Stimulated activated CD4-positive, alpha-beta T cell treated with anti-CD3 and anti-CD28 coated beads, Interleukin-4, amount 100 ng/mL, for 48 hours (primary cell): ENCODE measurements at places on chromosomes 7 and 10.
A peak's percentile ranks its signal among the peaks of the same experiment; 100 is the strongest.

GRCh38 chr10:69810097-69810496, 8.4 kb downstream of the COL13A1 start:
- DNase-seq, result no peak

- no peak for DNase-seq
Measured at GRCh38 chr10:62618054-62618453, 186.5 kb upstream of the ADO start.

DNA sequence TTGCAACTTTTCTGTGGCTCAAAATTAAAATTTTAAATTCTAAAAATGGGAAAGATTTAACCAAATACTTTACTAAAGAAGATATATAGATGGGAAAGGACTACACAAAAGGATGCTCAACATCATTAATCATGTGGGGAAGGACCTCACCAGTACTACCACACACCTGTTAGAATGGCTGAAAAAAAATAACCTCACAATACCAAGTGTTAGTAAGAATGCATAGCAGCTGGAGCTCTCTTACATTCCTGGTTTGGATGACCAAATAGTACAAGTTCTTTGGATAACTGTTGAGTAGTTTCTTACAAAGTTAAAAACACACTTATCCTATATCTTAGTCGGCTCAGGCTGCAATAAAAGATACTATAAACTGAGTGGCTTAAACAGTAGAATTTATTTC, 33.9 kb downstream of the LIPJ start:
- no peak for DNase-seq

DNA sequence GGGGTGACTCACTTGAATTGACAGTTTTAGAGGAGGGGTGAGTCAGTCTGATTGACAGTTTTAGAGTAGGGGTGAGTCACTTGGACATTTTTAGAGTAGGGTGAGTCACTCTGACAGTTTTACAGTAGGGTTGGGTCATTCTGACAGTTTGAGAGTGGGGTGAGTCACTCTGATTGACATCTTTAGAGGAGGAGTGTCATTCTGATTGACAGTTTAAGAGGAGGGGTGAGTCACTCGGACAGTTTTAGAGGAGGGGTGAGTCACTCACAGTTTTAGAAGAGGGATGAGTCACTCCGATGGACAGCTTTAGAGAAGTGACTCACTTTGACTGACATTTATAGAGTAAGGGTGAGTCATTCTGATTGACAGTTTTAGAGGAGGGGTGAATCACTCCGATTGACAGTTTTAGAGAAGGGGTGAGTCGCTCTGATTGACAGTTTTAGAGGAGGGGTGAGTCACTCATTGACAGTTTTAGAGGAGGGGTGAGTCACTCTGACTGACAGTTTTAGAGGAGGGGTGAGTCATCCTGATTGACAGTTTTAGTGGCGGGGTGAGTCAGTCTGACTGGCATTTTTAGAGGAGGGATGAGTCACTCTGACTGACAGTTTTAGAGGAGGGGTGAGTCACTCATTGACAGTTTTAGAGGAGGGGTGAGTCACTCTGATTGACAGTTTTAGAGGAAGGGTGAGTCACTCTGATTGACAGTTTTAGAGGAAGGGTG, 595.9 kb downstream of the DNAJB6 start:
- no peak for DNase-seq

- no peak for DNase-seq
Measured at GRCh38 chr7:25148772-25149575, 23.9 kb upstream of the CYCS start.

- no peak for DNase-seq
Measured at GRCh38 chr7:47454974-47455871, 126.7 kb downstream of the TNS3 start.

DNA sequence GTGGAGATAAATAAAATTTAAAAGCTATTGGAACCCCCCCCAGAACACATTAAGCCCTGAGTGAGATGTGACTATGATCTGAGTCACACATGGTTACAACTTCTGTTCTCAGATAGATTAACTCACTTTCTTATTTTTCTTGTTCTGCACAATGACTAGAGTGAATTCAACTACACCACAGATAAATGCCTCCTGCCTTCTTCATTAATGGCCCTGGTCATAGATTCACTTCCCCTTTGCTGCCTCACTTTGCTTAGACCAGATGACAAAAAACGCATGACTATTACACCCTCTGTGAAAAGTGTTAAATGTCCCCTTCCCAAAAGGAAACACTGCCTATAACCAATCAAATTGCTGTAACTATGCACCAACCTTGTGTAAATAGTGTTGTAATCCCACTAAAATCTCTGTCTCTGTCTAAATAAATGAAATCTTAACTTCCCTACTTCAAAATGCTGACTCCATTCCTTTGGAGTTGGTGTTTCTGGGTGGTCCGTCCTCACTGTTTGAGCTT, 49.4 kb downstream of the AKR1D1 start:
- no peak for DNase-seq

- no peak for DNase-seq
Measured at GRCh38 chr7:105198223-105198622, 184.2 kb downstream of the KMT2E start.

GRCh38 chr7:116713918-116714317, 41.9 kb downstream of the MET start:
- no peak for DNase-seq

DNA sequence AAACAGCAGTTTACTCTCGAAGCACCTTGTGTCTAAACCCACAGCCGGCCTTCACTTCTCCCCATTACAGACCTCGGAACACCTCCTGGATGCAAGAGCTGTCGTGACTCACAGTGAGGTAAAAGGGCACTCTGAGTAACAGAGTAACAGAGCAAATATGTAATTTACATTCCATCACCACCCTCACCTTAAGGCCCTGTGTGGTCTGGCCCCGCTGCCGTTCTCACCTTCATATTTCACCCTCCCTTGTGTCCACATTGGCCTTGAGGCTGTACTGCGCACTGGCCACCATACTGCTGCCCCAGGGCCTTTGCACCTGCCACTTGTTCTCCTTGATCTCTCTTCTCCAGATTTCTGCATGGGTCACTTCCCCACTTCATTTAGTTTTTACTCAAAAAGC, 12.6 kb downstream of the FFAR4 start:
- no peak for DNase-seq

GRCh38 chr10:113665806-113666354, 2.0 kb upstream of the NRAP start:
- DNase-seq, result no peak

GRCh38 chr10:89337484-89337883, 9.7 kb downstream of the IFIT3 start:
- peak; percentile 15 for DNase-seq

DNA sequence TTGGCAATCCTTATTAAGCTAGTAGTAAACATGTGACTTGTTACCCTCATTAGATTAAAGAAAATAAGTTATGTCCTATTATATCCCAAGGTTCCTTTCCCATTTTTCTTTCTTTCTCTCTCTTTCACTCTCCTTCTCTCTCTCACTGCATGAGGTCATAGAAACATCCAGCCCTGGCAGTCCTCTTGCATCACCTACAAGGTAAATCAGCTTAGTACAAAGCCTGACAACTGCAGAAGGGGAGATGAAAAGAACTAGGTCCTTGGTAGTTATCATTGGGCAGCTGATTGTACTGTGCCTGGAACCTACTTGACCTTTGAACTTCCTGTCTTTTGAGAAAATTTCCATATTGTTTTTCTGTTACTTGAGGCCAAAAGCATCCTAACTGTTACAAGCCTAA, 307.9 kb upstream of the SP8 start:
- DNase-seq, result no peak

DNA sequence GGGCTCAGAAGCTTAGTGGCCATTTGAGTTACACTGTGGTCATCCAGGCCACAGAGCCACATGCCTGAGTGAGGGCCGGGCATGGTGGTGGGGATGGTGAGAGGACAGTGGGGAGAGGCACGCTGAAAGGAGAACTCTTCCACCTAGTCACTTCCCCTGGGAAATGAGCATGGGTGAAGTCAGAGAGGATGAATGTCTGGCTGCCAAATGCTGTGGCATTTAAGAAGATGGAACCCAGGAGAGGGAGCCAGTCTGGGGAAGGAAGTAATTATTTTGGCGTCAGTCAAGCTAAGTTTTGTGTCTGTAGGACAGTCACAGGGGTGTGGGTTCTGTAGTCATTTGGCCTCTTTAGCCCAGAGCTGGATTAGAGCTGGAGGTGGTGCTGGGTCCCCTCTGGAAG, 86.0 kb upstream of the PODXL start:
- no peak for DNase-seq

GRCh38 chr7:67571026-67571545, 574.5 kb downstream of the TYW1 start:
- DNase-seq, result no peak

- DNase-seq, result no peak
Measured at GRCh38 chr7:34155220-34155908, 250.0 kb downstream of the BMPER start.

DNA sequence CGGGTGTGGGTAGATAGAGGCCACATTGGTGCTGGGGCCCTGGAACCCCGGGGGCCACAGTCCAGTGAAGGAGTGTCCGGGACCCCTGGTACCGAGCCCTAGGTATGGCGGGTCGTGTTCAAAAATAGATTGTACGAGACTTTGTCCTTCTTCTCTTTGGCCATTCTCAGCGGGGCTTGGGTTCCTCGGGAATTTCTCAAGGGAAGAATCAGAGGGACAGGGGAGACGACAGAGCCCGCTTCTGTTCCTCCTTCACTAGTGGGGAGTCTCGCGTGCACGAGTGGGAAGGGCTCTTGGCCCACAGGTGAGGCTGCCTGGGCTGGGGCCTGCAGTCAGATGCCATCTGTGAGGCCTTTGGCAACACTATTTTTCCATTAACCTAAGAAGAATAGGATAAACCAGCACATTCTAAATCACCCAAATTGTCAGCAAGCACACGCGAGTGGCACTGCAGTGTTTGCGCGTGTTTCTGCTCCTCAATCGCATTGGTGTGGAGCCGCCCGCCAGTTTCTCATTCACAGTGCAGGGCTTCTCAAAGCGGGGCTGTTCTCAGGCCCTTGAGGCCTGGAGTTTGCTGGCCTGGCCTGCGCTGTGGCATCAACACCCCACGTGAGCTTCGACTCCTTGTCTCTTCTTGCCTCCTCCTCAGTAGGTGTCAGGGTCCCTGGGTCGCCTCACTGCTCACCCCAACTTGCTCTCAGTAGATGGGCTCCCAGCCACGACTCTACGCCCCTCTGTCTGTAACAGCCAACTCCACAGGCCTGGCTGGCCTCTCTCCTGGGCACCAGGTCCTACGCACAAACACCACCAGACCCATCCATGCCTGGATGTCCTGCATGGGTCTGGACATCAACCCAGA, 187.6 kb upstream of the SHH start:
- DNase-seq, result no peak

- DNase-seq, result no peak
Measured at GRCh38 chr10:124255556-124255955, 162.2 kb upstream of the CHST15 start.

DNA sequence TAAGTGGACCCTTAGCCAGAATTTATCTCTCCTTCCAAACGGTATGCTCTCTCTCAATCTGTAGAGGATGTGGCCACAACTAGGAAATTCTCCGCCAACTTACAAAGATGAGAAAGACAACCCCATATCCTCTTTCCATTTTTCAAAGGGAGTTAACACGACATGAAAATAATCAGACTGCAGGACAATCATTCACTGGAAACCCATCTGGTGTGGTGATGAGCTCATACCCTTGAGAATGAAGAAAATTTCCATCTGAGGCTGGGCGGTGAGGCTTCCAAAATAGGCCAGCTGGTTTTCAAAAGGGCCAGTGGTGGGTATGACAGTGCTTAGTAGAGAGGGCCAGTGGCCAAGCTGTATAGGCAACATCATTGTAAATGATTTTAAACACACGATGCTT, 369.6 kb downstream of the FRMD4A start:
- DNase-seq, result no peak

DNA sequence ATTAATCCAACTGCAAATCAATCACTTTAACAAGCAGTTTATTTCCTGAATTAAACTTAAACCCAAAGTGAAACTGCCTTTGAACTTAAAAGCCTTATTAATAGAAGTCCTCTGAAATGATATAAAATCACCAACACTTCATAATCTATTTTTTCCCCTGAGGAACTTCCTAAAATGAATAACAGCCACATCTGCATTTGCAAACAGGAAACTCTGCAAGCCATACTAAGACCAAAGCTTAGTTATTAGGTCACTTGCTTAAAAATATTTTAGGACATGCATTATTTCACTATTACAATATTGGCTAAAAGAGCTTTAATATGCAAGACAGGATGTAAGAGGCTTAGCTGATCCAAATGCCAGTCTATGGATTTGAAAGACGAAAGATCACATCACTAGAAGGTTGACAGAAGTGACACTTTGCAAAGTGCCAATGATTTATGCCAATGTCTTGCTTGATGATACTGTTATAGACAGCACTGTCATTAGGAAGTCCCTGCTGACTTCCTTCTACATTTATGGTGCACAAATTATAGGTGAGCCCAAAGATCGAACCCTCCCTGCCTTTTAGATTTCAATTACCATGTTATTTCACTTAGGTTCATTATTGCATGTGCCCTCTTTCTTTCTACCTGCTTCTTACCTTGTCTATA, 99.9 kb upstream of the SKAP2 start:
- no peak for DNase-seq

DNA sequence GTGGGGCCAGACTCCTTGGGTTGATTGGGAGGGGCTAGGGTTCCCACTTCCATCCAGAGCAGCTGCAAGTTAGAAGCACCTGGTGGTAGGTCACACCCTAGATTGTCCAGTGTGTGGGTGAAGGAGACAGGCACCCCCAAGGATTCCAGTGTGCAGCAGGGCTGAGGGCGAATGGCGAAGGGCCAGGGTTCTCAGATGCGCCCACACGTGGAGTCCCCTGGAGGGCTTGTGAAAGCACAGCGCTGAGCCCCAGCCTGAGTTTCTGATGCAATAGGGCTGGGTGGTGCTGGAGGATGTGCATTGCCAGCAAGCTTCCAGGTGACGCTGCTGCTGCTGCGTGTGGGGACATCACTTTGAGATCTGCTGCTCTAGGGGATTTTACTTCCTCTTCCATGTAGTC, 25.4 kb downstream of the TBATA start:
- no peak for DNase-seq

DNA sequence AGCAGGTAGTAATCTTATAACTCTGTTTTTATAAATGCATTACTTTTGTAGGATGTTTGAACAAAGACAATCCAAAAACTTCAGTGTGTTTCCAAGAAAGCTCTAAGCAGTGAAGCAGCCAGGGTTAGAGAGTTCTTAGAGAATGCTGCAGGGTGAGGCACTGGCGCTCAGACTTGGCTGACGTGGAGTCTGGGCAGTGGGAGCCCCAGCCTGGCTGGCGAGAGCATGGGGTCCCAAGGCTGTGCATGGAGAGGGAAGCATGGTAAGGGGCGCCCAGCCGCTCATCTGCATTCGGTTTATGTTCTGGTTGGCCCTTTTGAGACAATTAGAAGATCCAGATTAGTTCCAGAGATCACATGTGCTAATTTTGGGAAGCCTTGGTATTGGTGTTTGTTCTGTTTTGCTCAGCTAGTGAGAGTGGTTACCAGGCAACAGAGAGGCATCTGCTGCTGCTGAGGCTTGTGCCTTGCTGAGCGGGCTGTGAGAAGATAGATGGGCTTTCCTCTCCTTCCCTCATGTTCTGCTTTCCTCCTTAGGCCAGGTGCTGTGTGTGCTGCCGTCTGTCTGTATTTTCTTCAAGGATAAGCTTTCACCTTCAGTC, 10.3 kb downstream of the SUN1 start:
- DNase-seq, result no peak
